ENCODE measurements at places on chromosomes 12 and 14.

GRCh38 chr12:130463275-130463658 is 125.6 kb downstream of the PIWIL1 start:
- DNase-seq, result no peak

- no peak for DNase-seq
Observed at GRCh38 chr12:110585231-110585799, 2.2 kb upstream of the PPTC7 start.

DNA sequence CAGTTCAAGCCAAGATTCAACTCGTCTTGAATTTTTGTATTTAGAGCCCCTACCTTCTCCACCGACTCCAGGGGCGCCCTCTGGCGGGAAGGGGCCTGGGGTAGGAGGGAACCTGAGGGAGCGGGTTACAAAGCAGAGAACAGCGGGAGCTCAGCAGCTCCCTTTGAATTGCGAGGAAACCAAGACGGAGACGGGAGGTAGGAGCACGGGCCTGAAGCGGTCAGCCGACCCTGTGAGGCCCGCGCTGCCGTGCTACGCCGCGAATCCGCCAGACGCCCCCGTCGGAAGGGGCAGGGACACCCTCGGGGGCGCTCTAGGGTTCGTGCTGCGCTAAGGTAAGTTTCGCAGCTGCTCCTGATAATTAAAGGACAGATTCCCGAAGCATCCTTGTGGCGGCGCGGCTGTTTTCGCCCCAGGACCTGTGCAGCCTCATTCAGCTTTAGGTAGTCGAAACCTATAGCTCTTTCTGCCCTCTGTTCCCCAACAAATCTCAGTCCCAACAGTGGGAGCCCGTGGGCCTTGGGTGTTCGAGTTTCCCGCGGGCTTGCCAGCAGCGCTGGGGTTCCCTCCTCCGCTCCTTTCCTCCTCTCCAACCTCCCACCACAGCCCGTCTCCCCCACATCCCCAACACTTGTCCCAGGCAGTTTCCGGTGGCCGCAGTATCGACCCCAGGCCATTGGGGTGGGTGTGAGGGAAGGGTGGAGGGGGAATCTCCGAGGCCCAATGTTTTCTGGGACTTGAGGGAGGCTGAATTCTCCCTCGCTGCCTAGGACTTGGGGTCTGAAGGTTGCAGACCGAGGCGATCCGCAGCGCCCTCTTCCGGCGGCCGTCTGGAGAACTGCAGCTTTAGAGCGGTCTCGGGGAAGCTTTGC is 5.1 kb upstream of the NKX2-1 start:
- no peak for DNase-seq

- no peak for DNase-seq
Observed at GRCh38 chr12:111112311-111113098, 192.1 kb upstream of the MYL2 start.

GRCh38 chr12:40775661-40776060 is 83.4 kb downstream of the CNTN1 start:
- no peak for DNase-seq

DNA sequence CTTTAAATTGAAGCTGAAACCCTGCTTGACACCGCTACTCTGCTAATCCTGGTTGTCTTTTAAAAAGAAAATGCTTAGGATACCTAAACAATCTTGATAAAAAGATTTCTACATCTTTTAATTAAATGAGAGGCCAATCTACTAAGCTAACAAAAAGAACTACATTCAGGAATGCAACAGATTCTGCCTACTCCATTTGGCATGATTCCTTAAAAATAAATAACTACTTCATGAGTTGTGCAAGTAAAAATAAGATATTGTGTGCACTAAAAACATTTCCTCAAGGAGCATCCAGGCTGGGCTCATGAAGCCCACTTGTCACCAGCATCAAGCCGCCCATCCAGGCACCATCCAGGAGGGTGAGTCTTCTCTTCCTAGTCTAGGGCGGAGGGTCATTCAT is 197.5 kb downstream of the PAX9 start:
- no peak for DNase-seq

Data from NCI-H2227 treated with DMSO at 0.1 percent for 48 hours (cell line).